ENCODE measurements at places on chromosomes 4 and X.

- no peak for DNase-seq
These were observed 2.5 kb downstream of the ARAP2 start for GRCh38 chr4:36241771-36242170.

GRCh38 chr4:76155979-76156378, 7.8 kb upstream of the NUP54 start:
- DNase-seq = no peak

- no peak for DNase-seq
These were observed 9.2 kb downstream of the HNRNPH2 start for GRCh38 chrX:101417190-101417589.

- DNase-seq = no peak
These were observed 16.6 kb downstream of the DKC1 start for GRCh38 chrX:154779261-154779660.

DNA sequence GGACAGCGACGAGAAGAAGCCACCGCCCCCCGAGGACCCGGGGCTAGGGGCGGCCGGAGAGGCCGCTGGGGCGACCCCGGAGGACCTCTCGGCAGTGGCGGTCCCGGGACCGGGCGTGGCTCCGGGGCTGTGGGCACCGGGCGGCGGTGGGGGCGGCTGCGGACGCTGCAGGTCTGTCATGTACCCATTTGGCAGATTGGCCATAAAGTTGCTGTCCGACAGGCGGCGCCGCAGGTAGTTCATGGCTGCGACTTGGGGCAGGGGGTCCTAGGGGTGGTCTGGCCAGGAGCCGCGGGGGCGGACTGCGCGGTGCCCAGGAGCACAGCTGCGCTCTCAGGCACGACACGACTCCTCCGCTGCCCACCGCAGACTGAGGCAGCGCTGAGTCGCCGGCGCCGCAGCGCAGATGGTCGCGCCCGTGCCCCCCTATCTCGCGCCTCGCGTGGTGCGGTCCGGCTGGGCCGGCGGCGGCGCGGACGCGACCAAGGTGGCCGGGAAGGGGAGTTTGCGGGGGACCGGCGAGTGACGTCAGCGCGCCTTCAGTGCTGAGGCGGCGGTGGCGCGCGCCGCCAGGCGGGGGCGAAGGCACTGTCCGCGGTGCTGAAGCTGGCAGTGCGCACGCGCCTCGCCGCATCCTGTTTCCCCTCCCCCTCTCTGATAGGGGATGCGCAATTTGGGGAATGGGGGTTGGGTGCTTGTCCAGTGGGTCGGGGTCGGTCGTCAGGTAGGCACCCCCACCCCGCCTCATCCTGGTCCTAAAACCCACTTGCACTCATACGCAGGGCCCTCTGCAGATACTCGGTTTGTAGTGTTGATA, at the start of gene SYN1:
Gene SYN1 (minus strand): TSS at position 372 of the 817 bp plus-strand sequence. CDS start 129 bp downstream, at position 243.
- DNase-seq = peak; percentile 87

- no peak for DNase-seq
These were observed 3.2 kb upstream of the NEK1 start for GRCh38 chr4:169615467-169616106.

DNA sequence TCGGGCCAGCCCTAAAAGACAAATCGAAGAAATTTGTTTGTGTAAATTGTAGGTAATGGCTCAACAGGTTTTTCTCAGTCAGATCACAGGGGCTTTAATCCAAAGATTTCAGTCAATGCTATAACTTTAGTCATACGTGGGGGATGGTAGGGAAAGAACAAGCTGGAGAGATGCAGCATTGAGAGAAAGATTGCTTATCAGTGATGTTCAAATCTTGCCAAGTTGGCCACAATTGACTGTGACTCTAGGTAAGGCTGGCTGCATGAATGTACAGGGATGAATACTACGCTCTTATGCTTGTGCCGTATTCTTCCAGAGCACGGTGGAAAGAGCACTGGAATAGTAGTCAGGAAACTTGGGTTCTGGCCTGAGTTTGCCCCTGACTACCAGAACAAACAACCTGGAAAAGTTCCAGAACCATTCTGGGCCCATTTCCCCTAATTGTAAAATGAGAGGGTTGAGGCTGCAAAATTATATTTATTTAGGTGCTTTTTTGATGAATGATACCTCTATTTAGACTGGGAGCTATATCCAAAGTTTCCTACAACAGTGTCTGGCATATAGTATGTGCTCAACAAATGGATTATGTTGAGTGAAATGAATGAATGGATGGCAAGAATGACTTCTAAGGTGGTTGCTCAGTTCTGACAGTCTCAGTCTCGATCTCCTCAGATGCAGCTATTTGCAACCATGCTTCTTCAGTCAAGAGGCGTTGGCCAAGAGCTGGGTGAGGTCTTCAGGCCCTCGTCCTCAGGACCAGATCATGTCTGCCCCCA, 44.4 kb downstream of the TSC22D3 start:
- no peak for DNase-seq

GRCh38 chr4:147518086-147518485, 37.2 kb downstream of the EDNRA start:
- no peak for DNase-seq

DNA sequence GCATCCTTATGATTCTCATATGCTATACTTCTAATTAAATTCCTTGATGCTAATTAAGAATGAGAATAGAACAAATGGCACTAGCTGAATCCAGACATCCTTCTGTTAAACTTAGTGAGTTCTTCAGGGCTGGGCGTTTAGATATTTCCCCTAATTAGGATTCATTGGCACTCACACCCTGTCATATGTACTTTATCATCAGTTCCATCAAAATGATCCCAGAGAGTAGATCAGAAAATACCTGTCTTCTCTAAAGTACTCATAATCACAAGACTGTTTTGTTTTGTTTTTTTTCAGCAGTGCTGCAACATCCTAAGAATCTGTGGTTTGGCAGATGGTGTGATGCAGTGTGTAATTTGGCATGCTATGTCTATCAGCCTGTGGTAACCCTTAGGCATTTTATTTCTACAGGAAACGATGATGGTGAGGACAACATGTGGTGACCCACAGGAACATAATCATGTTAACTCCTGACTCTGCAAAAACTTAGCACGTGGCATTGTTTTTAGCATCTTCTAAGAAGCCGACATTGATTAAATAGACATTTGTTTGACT, 2528.4 kb downstream of the ARAP2 start:
- no peak for DNase-seq

DNA sequence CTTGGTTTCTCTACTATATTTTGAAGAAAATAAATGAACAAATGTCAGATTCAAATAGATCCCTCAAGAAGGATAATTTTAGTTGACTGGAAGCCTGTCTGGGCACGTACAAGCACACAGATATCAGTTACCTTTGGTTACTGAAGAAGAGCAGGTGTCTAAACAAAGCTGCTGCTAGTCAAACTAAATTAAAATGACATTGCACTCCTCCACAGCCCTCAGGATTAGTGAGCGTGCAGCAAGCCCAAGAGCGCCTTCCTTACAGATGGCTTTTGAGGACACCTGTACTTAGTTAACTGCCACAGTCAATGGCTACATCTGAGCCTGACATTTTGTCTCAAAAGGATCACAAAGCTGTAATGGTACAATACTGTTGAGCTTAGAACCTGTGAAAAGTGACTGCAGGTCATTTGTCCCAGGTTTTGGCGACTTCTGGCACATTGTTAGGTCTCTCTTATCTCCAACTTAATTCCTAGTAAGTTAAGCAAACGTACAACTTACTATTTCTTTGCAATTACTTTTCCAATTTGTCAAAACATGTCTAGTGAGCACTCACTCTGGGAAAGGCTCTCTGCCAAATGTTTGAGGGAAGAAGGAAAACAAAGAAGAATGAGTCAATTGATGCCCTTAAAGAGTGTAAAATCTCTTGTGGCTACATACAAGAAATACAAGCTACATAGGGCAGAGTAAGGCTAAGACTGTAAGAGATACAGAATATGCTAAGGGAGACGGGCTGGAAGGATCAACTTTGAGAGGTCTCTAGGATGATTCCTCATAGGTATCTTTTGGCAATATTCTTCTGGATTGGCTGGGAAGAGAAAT, 25.6 kb upstream of the DAPP1 start:
- no peak for DNase-seq

DNA sequence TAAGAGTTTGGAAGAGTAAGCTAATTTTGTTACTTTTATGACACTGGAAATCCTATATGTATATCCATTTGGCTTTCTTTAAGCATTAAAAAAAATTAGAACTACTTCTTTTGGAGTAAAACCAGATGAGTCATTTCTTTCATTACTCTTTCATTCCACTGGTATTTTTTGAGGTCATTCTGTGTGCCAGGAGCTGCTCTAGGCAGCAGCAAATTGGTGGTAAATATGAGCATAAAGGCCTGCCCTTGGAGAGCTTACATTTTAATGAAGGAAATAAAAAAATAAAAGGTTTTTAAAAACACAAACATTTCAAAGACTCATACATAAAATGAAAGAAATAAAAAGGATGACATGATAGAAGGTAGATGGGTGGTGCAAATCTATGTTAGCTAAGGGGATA, 37.4 kb downstream of the MID1 start:
- no peak for DNase-seq

DNA sequence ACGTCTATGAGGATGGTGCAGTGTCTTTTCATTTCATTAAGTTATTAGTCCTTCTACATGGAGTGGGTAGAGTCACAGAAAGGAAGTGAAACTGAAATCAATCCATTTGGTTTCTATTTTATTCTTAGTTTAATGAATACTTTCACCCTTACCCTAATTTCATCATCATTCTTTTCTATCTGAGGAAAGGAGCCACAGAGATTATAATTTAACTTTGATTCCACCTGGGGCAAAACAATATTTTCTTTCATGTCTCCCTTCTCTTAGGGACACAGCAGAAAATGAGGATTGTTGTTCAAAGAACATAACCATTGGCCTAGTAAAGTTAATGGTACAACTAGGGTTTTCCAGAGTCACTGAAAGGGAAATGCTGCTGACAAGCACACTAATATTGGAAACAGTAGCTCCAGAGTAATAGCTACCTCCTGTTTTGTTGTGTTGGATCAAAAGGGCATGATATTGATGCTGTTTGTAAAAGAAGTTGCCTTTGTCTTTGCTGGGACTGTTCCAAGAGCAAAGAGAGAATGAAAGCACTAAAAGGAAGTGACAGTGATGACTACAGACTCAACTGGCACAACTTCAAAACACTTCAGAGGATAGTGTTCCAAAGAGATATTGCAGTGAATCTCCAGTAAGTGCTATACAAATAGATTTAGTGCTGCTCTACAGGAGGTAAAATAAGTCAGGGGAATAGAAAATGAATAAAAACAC, 247.1 kb upstream of the PITX2 start:
- no peak for DNase-seq

DNA sequence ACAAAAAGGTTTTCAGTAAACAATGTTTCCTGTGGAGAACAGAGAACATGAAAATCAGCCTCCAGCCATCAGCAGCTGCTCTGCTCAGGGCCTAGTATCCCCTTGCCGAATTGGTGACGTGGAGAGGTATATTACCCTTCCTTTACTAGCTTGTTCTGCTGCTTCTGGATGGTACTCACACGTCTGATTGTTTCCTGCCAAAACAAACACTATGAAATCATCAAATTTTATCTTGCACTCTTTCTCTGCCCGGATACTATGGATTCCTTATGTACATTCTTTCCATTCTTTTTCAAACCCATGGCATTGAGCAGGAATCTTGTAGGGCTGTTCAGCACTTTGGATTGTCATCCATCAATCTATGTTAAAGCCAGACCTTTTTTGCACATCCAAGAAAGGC, 18.8 kb upstream of the METAP1 start:
- DNase-seq = no peak

- no peak for DNase-seq
These were observed 5.6 kb downstream of the TMEM255A start for GRCh38 chrX:120305531-120306141.

- DNase-seq = no peak
These were observed 74.9 kb downstream of the METTL14 start for GRCh38 chr4:118760092-118760491.
